ENCODE measurements at places on chromosomes 2 and 18. TPM values are rescaled to one million over a fixed set of nuclear protein-coding genes. Genes with fewer than 3 reads are reported as not detected.

The DOK6 gene
- under 0.01 TPM for total RNA-seq

The AGAP1 gene
- total RNA-seq: 8.8 TPM

The CD8A gene
- total RNA-seq: not detected

The TUBA3E gene
- total RNA-seq: not detected

The SLC66A3 gene
- 25.0 TPM for total RNA-seq

The ADAM23 gene
- 5.0 TPM for total RNA-seq

The ATP9B gene
- 7.4 TPM for total RNA-seq

The CCBE1 gene
- total RNA-seq: 3.5 TPM

The TAF4B gene
- total RNA-seq: 5.5 TPM

The CFC1 gene
- not detected for total RNA-seq

The CAPN13 gene
- total RNA-seq: not detected

The ST8SIA3 gene
- total RNA-seq: not detected

The CYP27C1 gene
- total RNA-seq: not detected

The SNRNP27 gene
- 48.5 TPM for total RNA-seq

The PXDN gene
- 345 TPM for total RNA-seq

The NT5C1B gene
- not detected for total RNA-seq

The UPP2 gene
- total RNA-seq: not detected

The ERICH2 gene
- total RNA-seq: not detected

The GCKR gene
- total RNA-seq: 3.7 TPM

The GAREM1 gene
- 0.53 TPM for total RNA-seq

The REL gene
- total RNA-seq: 3.9 TPM

The COL4A4 gene
- total RNA-seq: under 0.01 TPM

The DTNA gene
- 3.4 TPM for total RNA-seq

The GPC1 gene
- total RNA-seq: 28.7 TPM

The SERPINB11 gene
- not detected for total RNA-seq

The VWA3B gene
- total RNA-seq: not detected

The CAVIN2 gene
- 249 TPM for total RNA-seq

The WBP1 gene
- total RNA-seq: 36.2 TPM

The TSPYL6 gene
- not detected for total RNA-seq

The TANC1 gene
- 69.5 TPM for total RNA-seq

The GTF3C2 gene
- total RNA-seq: 41.5 TPM

The POTEC gene
- not detected for total RNA-seq

The LOXHD1 gene
- total RNA-seq: not detected

The FOXD4L1 gene
- total RNA-seq: not detected

The MALL gene
- total RNA-seq: 171 TPM

The ARHGAP28 gene
- total RNA-seq: 2.1 TPM

The DSG2 gene
- total RNA-seq: 1.3 TPM

The DLX2 gene
- not detected for total RNA-seq

The IL1F10 gene
- total RNA-seq: not detected

The L3MBTL4 gene
- 2.9 TPM for total RNA-seq

The RAB27B gene
- total RNA-seq: under 0.01 TPM

The ADGRF3 gene
- 0.05 TPM for total RNA-seq

The C2orf66 gene
- not detected for total RNA-seq

The KIF5C gene
- 0.25 TPM for total RNA-seq

The MBP gene
- total RNA-seq: 6.1 TPM

The SNED1 gene
- total RNA-seq: 4.3 TPM

The RBMS1 gene
- 53.6 TPM for total RNA-seq

The SRD5A2 gene
- not detected for total RNA-seq

The MAB21L4 gene
- total RNA-seq: not detected

The FAM237A gene
- not detected for total RNA-seq

All from mammary microvascular endothelial cell (primary cell).